ENCODE measurements at places on chromosomes 6 and 20. TPM values are rescaled to one million over a fixed set of nuclear protein-coding genes. Genes with fewer than 3 reads are reported as not detected.

DNA sequence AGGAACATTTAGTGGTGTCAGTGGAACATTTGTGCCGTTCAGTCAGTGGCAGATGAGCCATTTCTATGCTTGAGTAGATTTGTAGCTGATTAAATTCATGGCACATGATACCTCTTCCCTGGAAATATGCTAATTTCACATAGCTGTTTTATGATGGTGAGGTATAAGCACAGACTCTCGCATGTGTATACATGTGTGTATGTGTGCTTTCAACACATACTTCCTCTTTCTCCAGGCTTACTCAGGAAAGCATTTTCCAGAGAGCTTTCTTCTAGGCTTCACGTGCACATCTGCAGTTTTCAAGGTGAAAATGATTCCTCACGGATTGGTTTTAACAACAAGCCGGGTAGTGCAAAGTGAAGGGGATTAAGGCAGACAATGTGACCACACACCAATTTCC lies 396.5 kb downstream of the HDGFL1 start:
- no peak for DNase-seq

DNA sequence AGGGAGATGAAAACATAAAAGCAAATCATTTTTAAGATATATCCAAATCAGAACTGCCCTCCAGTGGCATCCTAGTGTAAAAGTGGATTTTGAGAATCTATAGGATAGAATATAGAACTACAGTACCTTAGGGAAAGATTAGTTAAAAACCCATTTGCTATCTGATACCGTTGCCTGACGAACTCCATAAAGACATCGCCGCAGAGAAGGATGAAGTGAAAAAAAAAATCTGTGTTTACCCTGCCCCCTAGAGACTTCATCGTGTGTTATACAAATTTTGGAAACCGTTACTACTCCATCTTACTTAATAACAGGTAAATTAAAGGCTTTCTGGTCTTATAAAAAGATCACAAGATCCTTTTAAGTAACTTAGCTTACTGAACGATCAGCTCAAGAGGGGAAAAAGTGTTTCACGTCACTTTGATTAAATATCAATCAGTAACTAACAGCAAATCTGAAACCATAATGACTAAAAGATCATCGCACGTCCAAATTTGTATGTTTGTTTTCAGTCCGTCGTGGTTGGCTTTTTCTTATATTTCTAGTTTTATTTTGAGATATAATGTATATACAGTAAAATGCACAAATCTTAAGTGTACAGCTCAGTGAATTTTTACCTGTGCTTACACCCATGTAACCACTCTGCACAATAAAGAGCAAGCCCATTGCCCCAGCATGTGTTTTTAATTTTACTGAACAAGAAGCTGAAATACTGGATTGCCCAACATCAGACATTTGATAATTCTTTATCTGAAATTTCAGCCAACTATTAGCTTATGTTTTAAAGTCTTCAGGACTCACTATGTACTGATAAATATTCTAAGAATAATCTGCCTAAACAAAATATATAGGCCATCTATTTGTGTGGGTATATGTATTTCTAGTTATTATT lies 881 bp upstream of the MCM3 start:
- DNase-seq = no peak

DNA sequence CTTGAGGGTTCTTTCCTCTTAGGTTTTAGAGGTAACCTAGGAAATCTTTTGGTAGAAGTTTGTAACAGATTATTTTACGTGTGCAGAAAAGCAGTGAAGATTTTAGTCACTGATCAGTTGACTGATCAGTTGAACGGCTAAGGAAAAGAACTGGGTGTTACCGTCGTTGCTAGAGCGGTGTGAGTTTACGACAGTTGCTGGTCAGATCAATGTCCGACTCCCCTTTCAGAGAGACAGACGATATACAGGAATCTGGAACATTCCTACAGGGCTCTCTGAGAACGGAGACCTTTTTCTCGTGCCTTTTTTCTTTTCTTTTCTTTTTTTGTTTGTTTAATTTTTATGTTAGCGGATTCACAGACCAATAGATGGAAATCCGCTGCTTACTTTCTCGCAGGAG lies 132.1 kb upstream of the ZNF184 start:
- DNase-seq = no peak

DNA sequence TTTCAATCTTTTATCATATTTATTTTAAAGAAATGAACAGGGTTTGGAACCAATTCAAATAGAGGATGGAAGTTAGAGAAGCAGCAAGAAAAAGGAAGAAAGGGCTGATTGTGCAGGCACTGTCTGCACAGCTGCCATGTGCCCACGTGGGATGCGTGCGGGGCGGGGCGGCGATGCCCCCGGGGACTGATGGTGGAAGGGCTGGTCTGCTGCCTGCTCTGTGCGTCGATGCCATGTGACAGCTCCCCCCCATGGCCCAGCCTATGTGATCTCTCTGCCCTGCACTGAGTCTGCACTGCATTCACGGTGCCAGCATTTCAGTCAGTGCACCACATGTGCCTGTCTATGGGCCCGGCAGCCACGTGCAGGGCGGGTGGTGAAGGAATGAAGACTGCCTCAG lies 96.4 kb downstream of the IRF4 start:
- no peak for DNase-seq

- DNase-seq = peak; percentile 41
These were observed 45.3 kb downstream of the NINL start for GRCh38 chr20:25539742-25540672.

- DNase-seq = no peak
These were observed at the start of gene TCP11 for GRCh38 chr6:35141007-35141655. Gene TCP11, minus strand, starts transcription at chr6:35141339. Its CDS starts 469 bp downstream, at chr6:35140870.

- DNase-seq = no peak
These were observed 350.0 kb downstream of the CD83 start for GRCh38 chr6:14467591-14467990.

- DNase-seq = no peak
These were observed 1355.1 kb upstream of the CITED2 start for GRCh38 chr6:140729521-140729920.

DNA sequence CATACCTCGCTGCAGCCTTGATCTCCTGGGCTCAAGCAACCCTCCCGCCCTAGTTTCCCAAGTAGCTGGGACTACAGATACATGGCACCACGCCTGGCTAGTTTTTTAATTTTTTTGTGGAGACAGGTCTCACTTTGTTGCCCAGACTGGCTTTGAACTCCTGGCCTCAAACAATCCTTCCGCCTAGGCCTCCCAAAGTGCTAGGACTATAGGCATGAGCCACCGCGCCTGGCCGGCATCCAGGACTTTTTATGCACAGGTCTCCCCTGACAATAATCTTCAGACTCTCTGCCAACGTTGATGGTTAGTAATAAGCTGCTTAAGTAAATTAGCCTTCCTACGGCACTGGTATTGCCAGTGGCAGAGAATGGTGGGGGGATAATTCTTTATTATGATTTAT lies 110.5 kb upstream of the MTHFD1L start:
- DNase-seq = no peak

- DNase-seq = no peak
These were observed 40.7 kb downstream of the DACT2 start for GRCh38 chr6:168278904-168279303.

- DNase-seq = no peak
These were observed 301.8 kb upstream of the ID4 start for GRCh38 chr6:19535351-19535750.

DNA sequence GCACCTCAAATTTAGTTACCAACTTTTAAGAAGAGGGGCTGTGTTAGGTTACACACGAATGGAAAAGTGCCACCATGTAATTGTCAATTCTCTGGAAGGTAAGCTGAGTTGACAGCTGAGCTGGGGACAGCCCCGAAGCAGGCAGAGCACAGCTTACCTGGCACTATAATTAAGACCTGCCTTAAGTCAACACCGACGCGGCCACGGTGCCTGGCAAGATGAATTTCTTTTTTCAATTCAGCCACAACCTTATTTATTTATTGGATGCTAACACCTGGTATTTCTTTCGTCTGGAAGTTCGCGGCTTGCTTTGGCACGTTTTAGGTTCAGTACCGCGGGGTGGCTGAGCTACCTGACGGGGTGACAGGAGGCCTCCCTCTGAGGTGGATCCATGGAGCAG lies 40.6 kb upstream of the NFATC2 start:
- DNase-seq = no peak

- no peak for DNase-seq
These were observed 657 bp downstream of the EMILIN3 start for GRCh38 chr20:41365777-41366545.

- no peak for DNase-seq
These were observed 73.0 kb upstream of the PTCHD4 start for GRCh38 chr6:48183811-48184605.

GRCh38 chr6:48641544-48641943 lies 530.5 kb upstream of the PTCHD4 start:
- DNase-seq = no peak

- DNase-seq = no peak
These were observed 73.7 kb upstream of the FUCA2 start for GRCh38 chr6:143585241-143585640.

DNA sequence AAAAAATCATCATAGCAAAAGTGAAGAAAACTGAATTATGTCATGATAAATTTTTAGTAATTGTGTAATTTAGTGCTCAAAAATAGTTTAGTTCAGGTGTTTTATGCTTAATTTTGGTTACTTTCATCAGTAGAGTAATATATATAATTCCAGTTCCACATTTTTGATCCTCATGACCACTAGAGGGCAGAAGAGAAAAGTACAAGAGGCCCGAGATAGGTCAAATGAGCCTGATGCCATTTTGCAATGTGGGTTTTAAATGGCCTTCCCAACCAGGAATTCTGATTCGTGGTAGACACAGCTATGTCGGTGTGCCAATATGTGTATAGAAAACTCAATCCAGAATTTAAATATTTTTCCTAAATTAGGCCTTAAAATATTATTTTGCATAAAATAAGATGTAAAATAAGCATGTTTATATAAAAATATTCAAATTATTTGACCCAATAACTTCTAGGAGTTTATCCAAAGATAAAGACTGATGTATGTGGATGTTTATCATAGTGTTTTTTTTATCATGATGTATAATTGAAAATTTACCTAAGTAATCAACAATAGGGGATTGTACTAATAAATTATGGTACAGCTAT lies 159.7 kb upstream of the RPS6KA2 start:
- DNase-seq = peak; percentile 14

- no peak for DNase-seq
These were observed 715.2 kb upstream of the MANEA start for GRCh38 chr6:94862112-94862511.

DNA sequence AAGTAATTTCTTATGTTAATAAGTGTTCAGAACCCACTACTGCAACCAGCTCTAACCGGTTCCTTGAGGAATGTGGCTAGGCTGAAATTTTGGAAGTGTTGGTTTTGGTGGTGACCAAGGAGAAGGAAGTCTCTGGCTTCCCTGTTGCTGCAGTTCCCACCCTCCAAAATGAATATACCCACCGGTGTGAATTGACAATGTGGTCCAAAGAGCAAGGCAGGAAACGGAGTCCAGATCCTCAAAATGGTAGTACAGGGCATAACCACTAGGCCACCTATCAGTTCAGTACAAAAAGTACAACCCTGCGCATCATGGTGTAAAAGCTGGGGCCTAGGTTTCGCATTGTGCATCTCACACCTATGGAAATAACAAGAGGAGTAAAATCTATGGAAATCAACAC lies 2.8 kb downstream of the ADNP start:
- DNase-seq = no peak

GRCh38 chr6:41561931-41562911 lies 16.0 kb downstream of the FOXP4 start:
- no peak for DNase-seq

GRCh38 chr20:64104667-64105451 lies 2.5 kb downstream of the NPBWR2 start:
- no peak for DNase-seq

GRCh38 chr6:157104803-157105202 lies 218.5 kb downstream of the TMEM242 start:
- no peak for DNase-seq

- DNase-seq = no peak
These were observed 124.0 kb downstream of the PXDC1 start for GRCh38 chr6:3627501-3627900.

- DNase-seq = no peak
These were observed 12.0 kb upstream of the GMDS start for GRCh38 chr6:2257363-2257762.

GRCh38 chr6:151240036-151240685 lies 394 bp downstream of the AKAP12 start:
- peak; percentile 87 for DNase-seq

GRCh38 chr6:38182426-38182825 lies 362.9 kb downstream of the ZFAND3 start:
- no peak for DNase-seq

GRCh38 chr20:45111799-45112471 lies 3.0 kb downstream of the WFDC5 start:
- no peak for DNase-seq

DNA sequence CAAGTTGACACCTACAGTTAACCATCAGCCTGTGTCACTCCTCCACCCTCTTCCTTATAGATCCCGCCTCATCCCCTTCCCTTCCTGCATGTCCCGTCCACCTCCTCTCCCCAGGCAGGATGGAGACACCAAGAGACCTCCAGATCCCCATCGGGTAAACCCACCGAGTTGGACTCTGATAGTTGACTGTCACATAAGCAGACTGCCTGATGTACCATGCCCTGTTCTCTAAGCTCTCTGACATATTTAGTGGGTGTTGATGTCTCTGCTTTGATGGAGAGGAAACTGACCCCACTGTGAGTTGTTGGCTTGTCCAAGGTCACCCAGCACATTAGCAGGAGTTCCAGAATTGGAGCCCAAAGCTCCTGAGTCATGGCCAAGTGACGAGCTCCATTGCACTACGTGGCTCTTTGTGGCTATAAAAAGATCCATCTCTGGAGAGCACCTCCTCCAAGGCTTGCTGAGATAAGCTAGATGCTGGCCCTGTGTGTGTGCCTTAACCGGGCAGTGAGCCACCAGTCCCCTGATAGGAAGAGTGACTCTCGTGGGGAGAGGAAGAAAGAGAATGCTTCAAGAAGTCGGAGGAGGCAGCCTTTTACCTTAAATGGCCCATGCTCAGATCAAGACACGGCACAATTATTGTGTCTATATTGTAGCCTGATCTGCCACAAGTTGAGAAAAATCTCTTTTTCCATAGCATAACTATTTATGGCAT lies 236.0 kb upstream of the ECI2 start:
- DNase-seq = no peak

DNA sequence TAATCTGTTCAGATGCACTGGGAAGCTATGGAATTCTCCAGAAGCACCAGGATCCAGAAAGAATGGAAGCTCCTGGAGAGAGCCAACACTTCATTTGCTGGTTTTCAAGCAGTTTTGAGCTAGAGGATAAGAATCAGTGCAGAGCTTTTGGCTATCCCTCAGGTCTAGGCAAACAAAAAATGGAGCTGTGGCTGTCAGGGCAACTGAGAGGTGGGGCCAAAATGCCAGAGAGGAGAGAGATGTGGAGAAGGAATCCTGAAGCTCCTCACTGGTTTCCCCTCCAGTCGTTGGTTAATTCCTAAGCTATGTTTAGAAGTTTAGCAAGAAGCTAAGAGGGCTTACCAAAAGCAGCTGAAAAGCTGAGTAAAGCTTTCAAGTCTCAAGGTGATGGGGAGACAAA lies 294.2 kb upstream of the JARID2 start:
- DNase-seq = no peak

- peak; percentile 53 for DNase-seq
These were observed 90.5 kb downstream of the SYNJ2 start for GRCh38 chr6:158072083-158072721.

Gene ELOVL2
- total RNA-seq = 13.6 TPM

Gene TGM2
- total RNA-seq = 144 TPM

Gene C20orf144
- total RNA-seq = not detected

Gene GHRH
- not detected for total RNA-seq

Gene HLA-DMA
- total RNA-seq = 7.4 TPM

Gene OARD1
- 12.4 TPM for total RNA-seq

Gene BEND6
- 7.7 TPM for total RNA-seq

Gene MAK
- total RNA-seq = not detected

Gene EEF1A2
- total RNA-seq = 281 TPM

Gene GGTLC1
- total RNA-seq = not detected

Gene BPIFA1
- not detected for total RNA-seq

Gene TMEM244
- not detected for total RNA-seq

Gene AURKA
- total RNA-seq = 74.5 TPM

Data from Caki2 (cell line).